ENCODE measurements at places on chromosomes 6 and 20.

DNA sequence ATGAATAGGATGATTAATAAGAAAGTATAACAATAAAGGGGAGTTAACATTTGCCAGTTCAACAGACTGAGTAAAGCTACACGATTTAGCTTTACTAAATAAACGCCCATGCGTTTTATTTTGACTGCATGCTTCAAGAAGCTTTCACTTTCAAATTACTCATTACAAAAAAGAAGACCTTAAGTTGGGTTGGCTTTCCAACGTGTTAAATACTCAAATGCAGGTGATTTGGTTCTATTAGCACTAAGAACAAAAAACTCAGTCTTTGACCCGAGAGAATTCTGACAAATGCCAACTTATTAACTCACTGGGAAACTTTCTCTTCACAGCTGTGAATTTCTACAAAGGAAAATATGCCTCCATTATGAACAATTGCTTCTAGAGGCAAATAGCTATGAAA, 24.8 kb downstream of the RNF146 start:
- no peak for DNase-seq

- DNase-seq: peak; percentile 38
These were observed 608 bp upstream of the EIF2S2 start for GRCh38 chr20:34112600-34113101.

GRCh38 chr6:108616544-108616943, 55.8 kb downstream of the FOXO3 start:
- DNase-seq: no peak

- DNase-seq: no peak
These were observed 66.7 kb upstream of the TSHZ2 start for GRCh38 chr20:52905241-52905994.

DNA sequence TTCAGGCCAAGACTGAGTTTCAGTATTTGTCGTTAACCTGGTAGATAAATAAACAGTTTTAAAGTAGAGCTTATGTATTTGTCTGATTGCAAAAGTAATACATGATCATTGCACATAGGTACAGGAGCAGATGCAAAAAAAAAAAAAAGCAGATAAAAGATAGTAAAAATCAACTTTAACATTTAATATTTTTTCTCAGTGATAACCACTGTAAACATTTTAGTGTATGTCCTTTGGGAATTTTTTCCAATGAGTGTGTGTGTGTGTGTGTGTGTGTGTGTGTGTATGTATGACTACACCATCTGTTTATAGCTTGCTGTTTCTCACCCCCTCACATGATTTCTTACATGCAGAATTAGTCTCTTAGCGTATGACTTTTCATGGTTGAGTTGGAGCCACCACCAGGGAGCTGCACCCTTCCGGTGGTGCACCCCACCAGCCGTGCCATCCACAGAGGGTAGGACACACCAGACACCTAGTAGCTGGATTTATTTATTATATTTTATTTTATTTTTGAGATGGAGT, 26.3 kb downstream of the WRNIP1 start:
- no peak for DNase-seq

Measured in T47D (cell line).